NCI-H2171 (cell line): ENCODE measurements at places on chromosomes 12 and 14.

DNA sequence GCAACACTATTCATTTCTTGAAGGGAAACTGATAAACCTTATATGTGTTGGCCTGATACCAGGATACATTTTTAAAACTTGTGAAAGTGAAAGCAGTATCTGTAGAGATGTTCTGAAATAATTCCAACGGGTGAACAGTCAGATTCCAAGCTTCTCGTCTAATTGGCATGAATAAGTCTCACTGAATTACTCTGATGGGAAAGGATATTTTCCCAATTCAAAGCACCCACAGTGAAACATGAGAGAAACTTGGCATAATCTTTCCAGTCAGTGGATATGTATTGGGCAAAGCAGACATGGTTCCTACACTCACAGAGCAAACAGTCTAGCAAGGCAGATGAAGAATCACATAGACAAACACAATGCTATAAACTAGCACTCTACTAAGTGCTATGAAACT is 413.1 kb downstream of the MED13L start:
- DNase-seq, result no peak

- no peak for DNase-seq
Measured at GRCh38 chr14:30193101-30193500, 265.5 kb upstream of the PRKD1 start.

GRCh38 chr14:83071888-83072501 is 1538.3 kb upstream of the SEL1L start:
- DNase-seq, result peak; percentile 13

- DNase-seq, result no peak
Measured at GRCh38 chr12:79155683-79156082, 291.1 kb downstream of the SYT1 start.

DNA sequence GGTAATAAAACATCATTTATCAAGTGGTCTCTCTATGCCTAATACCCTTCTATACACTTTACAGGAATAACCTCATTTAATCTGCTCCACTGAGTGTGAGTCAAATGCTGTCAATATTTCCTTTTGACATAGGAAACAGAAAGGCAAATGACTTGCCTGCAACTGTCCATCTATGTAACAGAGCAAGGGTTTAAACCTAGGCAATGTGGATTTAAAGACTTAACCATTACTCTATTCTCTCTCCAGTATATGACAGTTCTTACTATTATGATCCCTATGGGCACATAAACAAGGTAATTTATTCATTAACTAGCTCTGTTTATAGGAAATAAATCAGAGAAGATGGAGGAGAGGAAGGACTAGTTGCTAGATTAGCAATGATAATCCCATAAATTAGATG is 70.6 kb downstream of the FSCB start:
- DNase-seq, result no peak

DNA sequence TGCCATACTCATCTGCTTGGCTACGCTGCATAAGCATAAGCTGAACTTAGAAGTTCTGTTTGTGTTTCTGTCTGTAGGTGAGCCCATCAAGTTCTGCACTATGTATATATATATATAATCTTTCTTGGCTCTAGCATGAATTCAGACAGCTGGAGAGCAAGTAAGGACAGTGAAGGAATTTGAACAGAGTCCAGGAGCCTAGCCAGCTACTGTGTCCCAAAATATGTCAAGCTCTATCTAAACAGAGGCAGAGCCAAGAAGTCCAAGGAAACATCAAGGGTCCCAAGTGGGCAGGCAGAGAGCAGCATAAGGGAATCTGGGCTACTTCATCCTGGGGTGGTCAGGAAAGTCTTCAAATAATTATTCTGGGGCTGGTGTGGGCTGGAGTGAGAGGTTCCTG is 118.5 kb upstream of the NPAS3 start:
- DNase-seq, result no peak

DNA sequence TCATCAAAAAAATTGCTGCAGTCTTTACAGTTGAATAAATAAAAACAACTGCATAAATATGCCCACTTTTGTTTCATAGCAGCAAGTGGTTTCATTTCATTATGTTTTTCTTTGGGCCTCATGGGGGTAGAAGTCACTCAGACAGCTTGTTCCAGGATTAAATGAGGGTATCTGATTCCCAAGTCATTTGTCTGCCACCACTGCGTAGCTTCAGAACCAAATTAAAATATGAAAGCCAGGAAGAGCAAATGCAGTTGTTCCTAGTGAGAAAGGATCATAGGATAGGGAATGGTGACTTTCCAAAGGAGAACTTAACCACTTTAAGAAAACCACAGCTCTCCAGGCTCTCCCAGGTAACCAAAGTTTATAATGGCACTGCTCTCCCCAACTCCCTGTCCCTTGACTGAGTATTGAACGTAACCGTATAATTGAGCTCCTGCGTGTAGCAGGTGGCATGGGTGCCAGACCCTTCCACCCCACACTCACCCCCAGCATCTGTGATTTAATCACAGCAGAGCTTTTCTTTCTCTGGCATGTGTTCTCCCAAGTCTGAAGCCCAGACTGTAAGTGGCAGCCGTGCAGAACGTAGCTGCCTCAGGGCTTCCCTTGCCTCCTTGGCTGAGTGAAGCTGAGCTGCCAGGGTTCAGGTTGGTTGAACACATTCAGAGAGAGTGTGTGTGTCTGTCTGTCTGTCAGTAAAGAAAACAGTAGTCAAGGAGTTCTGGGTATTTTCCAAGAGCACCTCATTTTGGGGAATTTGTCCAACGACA is 11.3 kb upstream of the KCNH3 start:
- DNase-seq, result peak; percentile 56

GRCh38 chr14:96568621-96569020 is 66.4 kb downstream of the PAPOLA start:
- DNase-seq, result no peak

DNA sequence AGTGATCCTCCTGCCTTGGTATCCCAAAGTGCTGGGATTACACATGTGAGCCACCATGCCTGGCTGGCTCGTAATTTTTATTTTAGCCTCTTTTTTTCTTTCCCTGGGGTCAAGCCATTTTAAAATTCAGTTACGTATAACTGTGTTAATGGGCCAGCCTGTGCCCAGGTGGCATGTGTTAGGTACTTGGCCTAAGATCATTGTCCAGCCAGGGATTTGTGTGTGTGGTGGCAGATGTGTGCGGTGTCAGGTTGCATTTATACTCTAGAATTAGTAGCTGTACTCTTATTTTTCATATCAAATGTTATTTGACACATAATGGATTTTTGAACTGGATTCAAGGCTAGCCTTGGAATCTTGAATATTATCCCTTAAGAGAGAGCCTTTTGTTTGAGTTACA is 69.3 kb downstream of the FBXO34 start:
- DNase-seq, result no peak

GRCh38 chr14:29971101-29971500 is 43.5 kb upstream of the PRKD1 start:
- no peak for DNase-seq

GRCh38 chr12:66768293-66768692 is 89.4 kb upstream of the GRIP1 start:
- DNase-seq, result no peak

GRCh38 chr12:59121451-59121850 is 201.1 kb upstream of the LRIG3 start:
- no peak for DNase-seq

- no peak for DNase-seq
Measured at GRCh38 chr14:49972823-49973222, 79.9 kb downstream of the ARF6 start.

DNA sequence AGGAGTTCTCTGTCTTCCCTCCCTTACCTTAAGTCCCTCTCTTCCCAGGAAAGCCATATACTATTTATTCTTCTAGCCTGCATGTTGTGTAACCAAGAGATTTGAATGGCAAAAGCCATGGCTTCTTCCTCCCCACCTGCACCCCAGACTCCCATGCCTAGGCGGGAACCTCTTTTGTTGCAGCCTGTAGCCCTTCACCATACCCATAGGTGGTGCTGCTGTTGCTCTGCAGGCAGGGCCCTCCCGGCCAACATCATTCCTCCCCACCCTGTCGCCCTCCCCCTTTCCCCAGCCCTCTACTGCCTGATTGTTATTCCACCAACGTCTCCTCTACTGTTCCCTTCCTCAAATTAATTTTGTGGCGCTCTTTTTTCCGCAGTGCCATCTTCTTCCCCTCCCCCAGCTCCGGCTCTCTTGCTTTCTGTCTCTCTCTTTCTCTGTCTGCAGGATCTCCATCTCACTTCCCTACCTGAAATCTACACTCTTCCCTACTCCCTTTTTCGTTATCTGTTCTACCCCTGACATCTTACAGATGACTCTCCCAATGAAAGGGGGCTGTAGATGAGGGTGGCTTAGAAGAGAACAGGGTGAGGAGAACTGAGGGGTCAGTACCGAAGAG is 13.8 kb downstream of the NGDN start:
- peak; percentile 66 for DNase-seq

GRCh38 chr12:124656947-124657434 is 89.6 kb upstream of the NCOR2 start:
- no peak for DNase-seq

DNA sequence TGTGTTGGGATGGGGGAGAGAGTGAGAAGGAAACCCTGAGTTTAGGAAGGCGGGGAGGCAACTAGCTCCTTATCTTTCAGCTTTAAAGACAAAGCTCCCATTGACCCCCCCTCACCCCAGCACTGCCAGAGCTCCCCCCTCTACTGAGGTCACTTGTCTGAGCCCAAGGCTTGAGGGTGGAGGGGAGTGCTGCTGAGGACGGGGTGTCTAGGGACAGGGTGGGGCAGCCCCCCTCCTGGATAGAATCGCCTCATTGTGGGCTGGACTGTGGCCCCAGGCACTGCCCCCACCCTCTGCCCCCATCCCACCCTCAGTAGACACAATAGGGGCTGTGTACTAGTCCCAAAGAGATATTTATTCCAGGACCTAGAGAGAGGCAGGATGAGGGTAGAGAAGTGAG is 3.0 kb downstream of the ERBB3 start:
- no peak for DNase-seq

GRCh38 chr14:105858676-105859025 is 332.3 kb downstream of the TMEM121 start:
- DNase-seq, result no peak

DNA sequence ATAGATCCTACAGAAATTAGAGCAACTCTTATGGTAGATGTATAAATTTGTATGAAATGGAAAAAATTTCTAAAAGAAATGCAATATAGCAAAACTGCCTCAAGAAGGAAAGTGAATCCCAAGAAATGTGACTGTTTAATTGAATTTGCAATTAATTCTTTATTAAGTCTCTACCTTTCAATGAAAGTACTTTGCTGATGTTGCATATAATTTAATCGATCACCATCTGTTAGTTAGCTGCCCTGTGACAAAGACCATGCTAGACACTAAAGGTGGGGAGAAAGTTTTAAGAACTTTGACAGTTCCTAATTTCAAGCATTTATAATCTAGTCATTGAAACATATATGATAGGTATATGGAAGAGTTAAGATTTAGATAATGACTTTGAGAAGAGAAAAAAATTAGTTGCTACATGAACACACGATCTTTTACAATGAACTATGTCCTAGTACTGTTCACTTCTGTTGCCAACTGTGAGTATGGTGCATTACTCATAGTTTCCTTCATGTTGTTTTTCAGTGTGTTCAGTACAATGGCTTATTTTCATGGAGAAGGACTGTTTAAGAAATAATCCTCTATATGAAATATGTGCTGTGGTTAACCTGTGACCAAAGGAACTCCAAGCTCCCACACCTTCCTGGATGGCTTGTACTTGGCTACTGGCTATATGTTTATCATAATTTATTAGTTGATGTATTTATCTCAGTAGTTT is 128.4 kb downstream of the METTL25 start:
- DNase-seq, result no peak

DNA sequence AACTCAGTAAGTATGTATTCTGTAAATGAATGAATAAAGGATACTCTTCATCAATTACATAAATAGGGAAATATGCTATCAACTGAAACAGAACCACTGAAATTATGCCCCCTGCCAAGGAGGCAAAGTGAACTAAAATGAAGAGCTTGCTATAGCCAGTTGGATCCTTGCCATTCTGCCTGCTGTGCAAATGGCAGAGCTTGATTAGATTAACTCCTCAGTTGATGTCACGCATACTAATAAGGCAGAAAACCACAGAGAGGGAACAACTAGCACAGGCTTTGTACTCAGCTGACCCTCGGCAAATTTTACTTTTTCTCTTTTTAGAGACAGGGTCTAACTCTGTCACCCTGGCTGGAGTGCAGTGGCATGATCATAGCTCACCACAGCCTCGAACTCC is 36.7 kb upstream of the FERMT2 start:
- DNase-seq, result no peak

DNA sequence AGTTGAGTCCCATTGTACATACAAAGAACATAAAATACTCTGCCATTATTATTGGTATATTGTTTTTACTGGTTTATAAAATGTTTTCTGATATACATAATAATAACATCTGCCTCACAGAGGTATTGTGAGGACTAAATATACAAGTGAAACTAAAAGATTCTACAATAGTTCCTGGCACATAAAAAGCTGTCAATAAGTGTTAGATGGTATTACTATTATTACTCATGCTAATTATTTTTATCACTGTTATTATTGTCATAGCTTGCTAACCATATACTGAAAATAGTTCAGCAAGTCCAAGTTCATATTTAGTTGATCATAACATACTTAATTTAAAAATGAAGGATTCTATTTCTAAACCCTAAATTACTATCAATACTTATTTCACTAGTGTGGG is 34.4 kb downstream of the BTG1 start:
- no peak for DNase-seq

DNA sequence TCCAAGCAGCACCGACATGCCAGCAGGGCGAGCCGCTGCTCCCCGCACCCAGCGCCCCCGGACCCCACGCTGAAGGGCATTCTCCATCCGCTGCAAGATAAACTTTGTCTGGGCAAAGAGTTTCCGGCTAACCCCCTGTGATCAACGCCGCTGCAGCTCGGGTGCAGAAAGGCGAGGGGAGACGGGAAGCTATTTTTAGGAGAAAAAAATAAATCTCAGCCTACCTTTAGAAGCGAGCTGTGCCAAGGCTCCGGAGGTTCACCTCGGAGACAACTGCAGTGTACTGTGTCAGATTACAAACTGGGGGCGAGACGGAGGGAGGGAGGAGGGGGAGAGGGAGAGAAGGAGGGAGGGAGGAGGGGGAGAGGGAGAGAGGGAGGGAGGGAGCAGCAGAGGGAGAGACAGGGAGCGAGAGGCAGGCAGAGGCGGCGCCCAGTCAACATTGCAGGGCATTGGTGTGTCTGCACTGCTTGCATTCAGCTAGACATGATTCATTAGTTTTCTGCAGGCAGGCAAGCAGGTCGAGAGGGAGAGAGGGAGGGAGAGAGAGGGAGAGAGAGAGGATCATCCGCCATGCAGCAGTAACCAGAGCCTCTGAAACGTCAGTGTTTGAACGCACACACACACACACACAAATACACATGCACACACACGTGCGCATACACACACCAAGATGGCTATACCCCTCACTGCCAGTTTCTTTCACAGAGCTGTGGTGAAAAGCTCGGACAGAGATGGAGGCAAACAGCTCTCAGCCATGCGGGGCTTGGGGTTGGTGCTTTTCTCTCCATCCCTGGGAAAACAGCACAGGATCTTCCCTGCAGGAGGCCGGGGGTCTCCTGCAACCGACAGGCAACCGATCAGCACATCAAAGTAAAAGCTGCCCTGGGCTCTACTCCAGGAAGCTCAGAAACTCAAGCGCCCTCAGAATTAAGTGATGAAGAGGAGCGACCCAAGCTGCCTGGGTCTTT is at the start of gene RIMBP2:
Gene RIMBP2 (minus strand): TSS at position 302 of the 971 bp plus-strand sequence. CDS start 237,286 bp downstream, outside the sequence.
- DNase-seq, result peak; percentile 85

GRCh38 chr14:28057359-28058296 is 709.0 kb upstream of the FOXG1 start:
- no peak for DNase-seq

- no peak for DNase-seq
Measured at GRCh38 chr12:123083661-123084571, 67.0 kb downstream of the PITPNM2 start.
